ENCODE measurements at places on chromosomes 12 and 14. TPM values are rescaled to one million over a fixed set of nuclear protein-coding genes. Genes with fewer than 3 reads are reported as not detected.

Gene ACTN1
- 53.3 TPM for total RNA-seq

Gene IL26
- total RNA-seq, result 0.88 TPM

Gene HIF1A
- total RNA-seq, result 130 TPM

Gene MANSC4
- total RNA-seq, result not detected

Gene MYF5
- total RNA-seq, result not detected

- H3K36me3 ChIP-seq, result no peaks in the 10 kb centered on the region
- no peak for DNase-seq
- no peak overlapping the region for H3K4me3 ChIP-seq
- H3K27ac ChIP-seq, result no peak overlapping the region
- no peaks in the 10 kb centered on the region for H3K27me3 ChIP-seq
- no peaks in the 10 kb centered on the region for H3K4me1 ChIP-seq
Measured at GRCh38 chr12:2976581-2976996, 17.4 kb downstream of the TEAD4 start.

DNA sequence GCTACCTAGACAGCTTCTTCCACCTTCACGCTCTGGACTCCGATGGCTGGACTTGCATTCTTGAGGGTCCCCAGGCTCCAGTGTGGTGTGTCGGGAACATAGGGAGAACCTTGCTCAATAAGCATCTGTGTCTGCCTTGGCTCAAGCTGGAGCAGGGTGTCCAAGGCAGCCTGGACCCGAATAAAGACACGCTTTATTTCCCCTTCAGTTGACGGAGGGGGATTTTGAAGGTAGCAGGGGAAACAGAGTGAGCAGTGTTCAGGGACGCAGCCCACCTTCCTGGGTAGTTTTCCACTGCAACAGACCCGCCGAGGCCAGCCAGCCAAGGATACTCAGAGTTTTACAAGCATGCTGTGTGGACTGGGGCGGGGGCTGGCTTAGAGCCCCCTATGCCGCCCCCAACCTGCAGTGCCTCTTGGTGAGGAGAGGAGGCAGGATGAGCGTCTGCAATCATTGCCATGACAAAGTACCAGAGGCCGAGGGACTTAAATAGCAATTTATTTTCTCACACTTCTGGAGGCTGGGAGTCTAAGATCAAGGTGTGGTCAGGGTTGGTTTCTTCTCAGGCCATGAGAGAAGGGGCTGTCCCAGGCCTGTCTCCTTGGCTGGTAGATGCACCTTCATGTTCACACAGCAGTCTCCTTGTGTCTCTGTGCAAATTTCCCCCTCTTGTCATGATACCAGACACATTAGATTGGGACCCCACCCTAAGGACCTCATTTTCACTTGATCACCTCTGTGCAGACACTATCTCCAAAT, 201.2 kb downstream of the CHST11 start:
- H3K27ac ChIP-seq, result no peak overlapping the region
- no peaks in the 10 kb centered on the region for H3K4me1 ChIP-seq
- no peaks in the 10 kb centered on the region for H3K36me3 ChIP-seq
- no peak for DNase-seq

DNA sequence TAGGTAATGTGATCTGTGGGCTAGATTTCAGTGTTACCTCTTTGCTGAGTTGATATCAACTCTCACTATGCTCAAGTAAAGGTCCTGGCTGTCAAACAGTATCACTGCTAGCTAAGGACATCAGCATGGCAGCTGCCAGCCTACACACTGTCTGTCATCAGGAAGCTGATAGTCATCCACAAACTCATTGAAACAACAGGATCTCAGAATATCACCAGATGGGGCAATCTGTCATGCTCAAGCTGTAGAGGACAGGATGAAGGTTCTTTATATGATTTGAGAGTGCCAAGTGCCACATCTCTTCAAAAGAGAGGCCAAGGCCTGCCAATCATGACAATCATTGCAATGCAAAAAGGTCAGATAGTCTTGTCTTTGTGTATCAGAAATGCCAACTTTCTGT, 811.5 kb upstream of the SEL1L start:
- no peak overlapping the region for H3K4me3 ChIP-seq
- no peaks in the 10 kb centered on the region for H3K4me1 ChIP-seq
- no peak for DNase-seq
- no peaks in the 10 kb centered on the region for H3K27me3 ChIP-seq
- H3K36me3 ChIP-seq, result no peaks in the 10 kb centered on the region
- H3K27ac ChIP-seq, result no peak overlapping the region

DNA sequence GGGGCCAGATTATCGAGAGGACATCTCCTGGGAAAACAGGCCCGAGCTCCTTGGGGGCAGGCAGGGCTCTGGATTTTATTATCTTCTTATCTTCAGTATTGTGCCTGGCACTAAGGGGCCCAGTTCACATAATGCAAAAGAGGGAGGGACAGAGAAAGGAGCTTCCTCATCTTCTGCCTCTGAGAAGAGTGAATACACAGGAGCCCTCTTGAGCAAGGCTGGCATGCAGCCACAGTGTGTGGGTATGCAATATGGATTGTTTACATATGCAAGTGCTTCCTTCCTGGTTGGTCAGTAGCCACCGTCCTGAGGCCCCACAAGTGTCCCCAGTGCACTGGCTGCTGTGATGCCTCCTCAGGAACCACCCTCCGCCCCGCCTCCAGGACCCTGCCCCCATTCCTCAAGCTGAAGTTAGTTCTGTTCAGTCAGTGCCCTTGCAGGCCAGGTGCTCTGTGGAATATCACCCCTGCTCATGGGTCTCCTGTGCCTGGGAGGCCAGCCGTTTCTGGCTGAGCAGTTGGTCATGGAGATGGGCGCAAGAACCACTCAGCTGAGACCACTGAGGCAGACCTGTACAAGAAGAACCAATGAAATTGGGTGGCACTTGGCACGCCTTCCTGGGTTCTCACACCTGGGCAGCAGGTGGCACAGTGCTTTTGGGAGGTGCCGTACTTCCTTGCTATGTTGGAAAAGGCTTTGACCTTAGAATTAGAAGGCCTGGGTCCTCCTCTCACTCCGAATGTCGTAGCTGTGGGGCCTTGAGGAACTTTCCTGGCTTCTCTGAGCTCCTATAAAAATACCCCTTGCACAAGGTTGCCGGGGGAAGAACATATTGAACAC, 35.1 kb upstream of the ACTN1 start:
- H3K27me3 ChIP-seq, result no peaks in the 10 kb centered on the region
- H3K36me3 ChIP-seq, result no peaks in the 10 kb centered on the region
- no peak overlapping the region for H3K4me3 ChIP-seq
- H3K4me1 ChIP-seq, result no peaks in the 10 kb centered on the region
- DNase-seq, result no peak

- no peak overlapping the region for H3K27ac ChIP-seq
- DNase-seq, result no peak
- H3K4me3 ChIP-seq, result no peak overlapping the region
Measured at GRCh38 chr14:50272498-50272897, 39.5 kb downstream of the L2HGDH start.

DNA sequence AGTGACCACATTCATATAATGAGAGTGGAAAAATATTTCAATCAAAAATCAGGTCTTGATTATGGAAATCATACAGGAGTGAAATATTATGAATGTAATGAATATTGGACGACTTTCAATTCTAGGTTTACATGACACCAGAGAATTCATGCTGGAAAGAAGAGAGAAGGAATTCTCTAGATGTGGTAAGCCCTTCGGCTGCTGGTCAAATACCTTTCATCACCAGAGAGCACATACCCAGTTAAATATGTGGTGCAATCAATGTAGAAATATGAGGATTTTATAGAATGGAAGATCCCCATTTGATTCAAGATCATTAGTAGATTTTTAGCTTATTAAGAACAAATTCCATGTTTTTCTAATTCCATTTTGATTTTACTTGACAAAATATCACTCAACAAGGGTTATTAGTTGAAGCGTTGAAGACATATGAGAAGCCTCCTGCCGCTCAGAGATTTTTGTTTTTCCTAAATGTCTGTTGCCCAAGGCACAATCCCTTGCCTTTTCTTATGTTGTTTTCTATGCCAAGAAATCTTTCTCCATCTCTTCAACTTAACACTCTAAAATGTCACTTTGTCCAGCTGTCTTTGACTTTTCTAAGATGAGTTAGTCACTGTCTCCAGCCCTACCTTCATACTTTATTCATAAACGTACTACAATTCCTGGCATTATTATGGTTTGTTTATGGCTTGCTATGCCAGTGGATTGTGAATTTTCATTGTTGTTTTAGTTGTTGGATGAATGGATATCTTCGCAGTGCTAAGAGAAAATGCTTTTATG, 72.8 kb upstream of the ZDHHC17 start:
- H3K4me1 ChIP-seq, result no peaks in the 10 kb centered on the region
- H3K4me3 ChIP-seq, result no peak overlapping the region
- H3K27me3 ChIP-seq, result no peaks in the 10 kb centered on the region

DNA sequence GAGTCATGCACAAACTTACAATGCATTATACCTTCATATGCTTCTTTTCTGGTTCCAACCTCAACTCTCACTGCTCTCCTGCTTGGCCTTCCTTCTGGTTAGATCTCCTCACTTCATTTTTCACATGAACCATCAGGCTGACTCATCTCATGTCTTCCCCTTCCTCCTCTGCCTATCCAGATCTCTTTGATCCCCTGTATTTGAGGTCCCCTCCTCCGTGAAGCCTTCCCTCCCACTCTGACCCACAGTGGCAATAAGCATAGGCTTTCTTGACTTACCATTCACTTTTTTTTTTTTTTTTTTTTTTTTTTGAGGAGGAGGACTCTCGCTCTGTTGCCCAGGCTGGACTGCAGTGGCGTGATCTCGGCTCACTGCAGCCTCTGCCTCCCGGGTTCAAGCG, 14.7 kb upstream of the ASIC1 start:
- no peak overlapping the region for H3K4me3 ChIP-seq
- no peak overlapping the region for H3K27ac ChIP-seq
- no peaks in the 10 kb centered on the region for H3K27me3 ChIP-seq
- H3K4me1 ChIP-seq, result no peaks in the 10 kb centered on the region
- H3K36me3 ChIP-seq, result no peaks in the 10 kb centered on the region

GRCh38 chr14:91844029-91844428, 23.3 kb downstream of the TC2N start:
- DNase-seq, result no peak
- H3K36me3 ChIP-seq, result peaks cover 31% of the 10 kb centered on the region
- no peak overlapping the region for H3K4me3 ChIP-seq
- H3K27me3 ChIP-seq, result no peaks in the 10 kb centered on the region
- no peak overlapping the region for H3K27ac ChIP-seq

DNA sequence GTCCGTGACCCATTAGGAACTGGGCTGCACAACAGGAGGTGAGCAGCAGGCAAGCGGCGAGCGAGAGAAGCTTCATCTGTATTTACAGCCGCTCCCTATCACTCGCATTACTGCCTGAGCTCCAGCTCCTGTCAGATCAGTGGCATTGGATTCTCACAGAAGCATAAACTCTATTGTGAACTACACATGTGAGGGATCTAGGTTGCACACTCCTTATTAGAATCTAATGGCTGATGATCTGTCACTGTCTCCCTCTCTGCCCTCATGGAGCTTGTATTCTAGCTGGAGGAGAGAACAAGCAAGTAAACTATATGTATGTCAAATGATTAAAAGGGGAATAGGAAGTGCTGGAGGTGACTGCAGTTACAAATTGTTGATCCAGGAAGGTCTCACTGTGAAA, 479.1 kb downstream of the EGLN3 start:
- no peaks in the 10 kb centered on the region for H3K36me3 ChIP-seq
- H3K4me1 ChIP-seq, result no peaks in the 10 kb centered on the region
- no peak overlapping the region for H3K4me3 ChIP-seq
- no peaks in the 10 kb centered on the region for H3K27me3 ChIP-seq
- no peak for DNase-seq
- H3K27ac ChIP-seq, result no peak overlapping the region

DNA sequence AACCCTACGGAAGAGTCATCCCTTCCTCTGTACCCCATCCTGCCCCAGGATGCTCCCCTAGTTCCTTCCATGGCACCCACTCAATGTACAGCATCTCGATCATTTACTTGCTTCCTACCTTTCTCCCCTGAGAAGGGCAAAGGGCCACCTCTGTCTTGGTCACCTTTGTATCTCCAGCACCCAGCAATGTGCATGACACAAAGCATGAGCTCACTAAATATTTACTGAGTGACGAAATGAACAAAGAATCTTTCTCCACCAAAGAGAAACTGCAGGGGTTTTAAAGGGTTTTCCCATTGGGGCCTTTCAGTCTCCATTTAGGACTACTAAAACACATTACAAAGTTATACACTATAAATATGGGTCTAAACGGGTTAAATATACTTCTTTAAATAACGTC, 30.6 kb downstream of the ATG14 start:
- DNase-seq, result no peak

DNA sequence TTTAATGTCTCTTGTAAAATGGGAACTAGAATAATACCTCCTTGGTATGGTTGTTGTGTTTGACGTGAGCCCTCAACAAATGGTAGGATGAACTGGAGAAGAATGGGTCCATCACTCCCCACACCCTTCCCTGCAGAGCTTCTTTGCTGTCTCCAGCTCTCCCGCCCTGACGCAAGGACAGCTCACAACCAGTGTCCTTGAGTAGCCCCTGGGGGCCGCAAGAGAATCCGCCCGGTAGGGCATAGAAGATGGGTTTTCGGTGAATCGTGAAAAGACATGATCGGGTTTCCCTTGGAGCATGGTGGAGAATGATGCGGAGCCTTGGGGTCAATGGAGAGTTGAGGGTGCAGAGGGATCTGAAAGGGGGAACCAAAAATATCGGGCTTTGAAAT, 6.1 kb upstream of the PAX9 start:
- no peaks in the 10 kb centered on the region for H3K4me1 ChIP-seq
- DNase-seq, result no peak
- H3K27ac ChIP-seq, result no peak overlapping the region
- peaks cover 40% of the 10 kb centered on the region for H3K27me3 ChIP-seq
- H3K4me3 ChIP-seq, result no peak overlapping the region

Measured in CD8-positive, alpha-beta memory T cell (primary cell).